ENCODE measurements at places on chromosomes 16 and 17.

- DNase-seq: peak; percentile 59
Observed at GRCh38 chr16:566475-567372, at the start of gene NHLRC4. TSS of gene NHLRC4 (plus strand) at chr16:567005. CDS start at chr16:568048, 1,043 bp downstream.

DNA sequence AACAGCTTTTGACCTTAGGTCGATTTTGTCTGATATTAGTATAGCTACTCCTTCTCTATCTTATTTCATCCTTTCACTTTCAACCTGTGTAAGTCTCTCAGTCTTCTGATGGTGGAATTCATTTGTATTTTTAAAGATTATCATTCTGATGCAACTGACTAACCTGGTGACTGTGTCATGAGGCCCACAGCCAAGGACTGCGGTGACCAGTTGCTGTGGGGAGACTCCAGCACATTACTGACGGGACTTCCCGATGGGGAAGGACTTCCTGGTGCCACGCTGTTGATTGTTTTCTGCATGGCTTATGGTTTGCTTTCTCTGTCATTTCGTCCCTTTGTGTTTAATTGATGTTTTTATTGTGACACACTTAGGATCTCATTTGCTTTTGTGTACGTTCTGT, 34.2 kb downstream of the RMI2 start:
- no peak for DNase-seq

DNA sequence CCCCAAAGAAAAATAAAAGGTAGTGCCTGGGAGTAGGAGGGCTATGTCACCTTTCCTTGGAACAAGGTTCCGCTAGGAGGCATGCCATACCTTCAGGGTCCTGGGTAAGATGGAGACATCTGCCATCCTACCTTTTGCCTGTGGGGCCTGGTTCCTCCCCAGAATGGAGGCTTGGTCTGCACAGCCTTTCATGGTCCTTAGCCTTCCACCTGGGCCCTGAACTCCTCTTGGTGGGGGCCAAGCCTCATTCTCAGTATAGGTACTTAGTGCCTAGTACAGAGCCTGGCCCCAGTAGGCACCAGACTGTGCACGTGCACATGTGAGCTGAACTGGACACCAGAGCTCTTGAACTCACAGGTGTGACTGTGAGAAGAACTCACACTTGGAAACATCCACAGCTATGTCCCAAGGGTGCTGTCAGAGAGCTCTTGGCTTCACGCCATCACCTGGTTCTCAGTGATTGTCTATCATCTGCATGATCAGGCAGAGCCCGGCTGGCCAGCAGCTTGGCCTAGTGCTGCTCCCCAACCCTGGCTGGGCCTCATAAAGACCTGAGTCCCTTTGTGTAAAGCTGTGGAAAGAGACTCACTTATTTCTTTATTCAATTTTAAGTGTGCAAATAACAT, 143.2 kb downstream of the SOCS1 start:
- no peak for DNase-seq

- DNase-seq: no peak
Observed at GRCh38 chr17:41863074-41863848, 2.0 kb downstream of the KLHL11 start.

- DNase-seq: no peak
Observed at GRCh38 chr16:76670125-76670857, 393.1 kb downstream of the CNTNAP4 start.

DNA sequence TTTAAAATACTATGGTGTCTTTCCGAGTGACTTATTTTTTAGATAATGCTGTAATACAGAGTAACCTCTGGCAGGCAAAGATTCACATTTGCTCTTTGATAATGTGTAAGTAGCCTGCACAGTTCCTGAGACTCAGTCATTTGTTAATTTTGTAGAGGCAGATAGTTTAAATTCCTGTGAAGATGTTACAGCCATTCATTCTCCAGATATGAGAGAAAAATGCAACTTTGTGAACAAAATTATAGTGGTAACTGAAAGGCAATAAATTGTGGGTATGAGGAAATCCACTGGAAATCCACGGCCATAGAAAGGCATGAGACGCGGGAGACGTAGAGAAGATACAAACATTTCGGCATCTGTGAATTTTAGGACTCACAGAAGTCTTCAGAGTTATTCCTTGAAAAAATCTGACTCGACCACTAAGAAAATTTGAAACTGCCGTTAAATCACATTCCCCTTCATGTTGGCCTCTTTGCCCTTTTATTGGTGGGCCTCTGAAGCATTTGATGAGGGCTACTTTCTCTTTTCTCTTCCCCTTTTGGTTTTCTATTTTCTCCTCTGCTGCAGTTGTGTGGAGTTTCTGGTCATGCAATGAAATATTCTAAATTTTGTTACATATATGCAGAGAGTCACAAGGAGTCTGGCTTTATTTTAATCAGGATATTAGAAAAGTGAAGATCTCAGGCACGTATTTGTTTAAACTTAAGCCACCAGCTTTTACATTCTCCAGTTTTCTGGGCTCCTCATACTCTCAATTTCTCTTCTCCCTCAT, 18.8 kb downstream of the HS3ST3A1 start:
- no peak for DNase-seq

- no peak for DNase-seq
Observed at GRCh38 chr16:84948851-84949610, 62.3 kb downstream of the ZDHHC7 start.

GRCh38 chr16:10780628-10781027, 37.0 kb downstream of the NUBP1 start:
- DNase-seq: no peak

DNA sequence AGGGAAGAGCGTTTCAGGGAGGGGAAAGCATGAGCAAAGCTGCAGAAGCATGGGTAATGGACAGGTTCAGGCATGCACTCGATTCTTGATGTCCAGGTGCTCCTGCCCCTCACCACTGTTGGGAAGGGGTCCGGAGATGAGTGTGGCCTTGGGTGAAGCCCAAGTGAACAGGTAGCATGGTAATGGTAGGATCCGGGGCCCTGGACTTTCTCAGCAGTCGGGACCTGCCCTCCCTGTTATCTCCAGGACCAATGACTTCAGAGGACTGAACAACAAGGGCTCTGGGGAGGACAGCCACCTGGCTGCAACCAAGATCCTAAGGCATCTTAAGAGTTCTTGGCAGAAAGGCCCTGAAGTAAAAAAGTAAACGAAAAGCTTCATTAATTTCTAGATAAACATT, 306.8 kb downstream of the CPPED1 start:
- no peak for DNase-seq

- DNase-seq: no peak
Observed at GRCh38 chr16:23957287-23957686, 121.5 kb downstream of the PRKCB start.

GRCh38 chr16:87741700-87742415, 23.9 kb downstream of the KLHDC4 start:
- no peak for DNase-seq

GRCh38 chr17:73022694-73023093, 69.8 kb downstream of the SLC39A11 start:
- no peak for DNase-seq

DNA sequence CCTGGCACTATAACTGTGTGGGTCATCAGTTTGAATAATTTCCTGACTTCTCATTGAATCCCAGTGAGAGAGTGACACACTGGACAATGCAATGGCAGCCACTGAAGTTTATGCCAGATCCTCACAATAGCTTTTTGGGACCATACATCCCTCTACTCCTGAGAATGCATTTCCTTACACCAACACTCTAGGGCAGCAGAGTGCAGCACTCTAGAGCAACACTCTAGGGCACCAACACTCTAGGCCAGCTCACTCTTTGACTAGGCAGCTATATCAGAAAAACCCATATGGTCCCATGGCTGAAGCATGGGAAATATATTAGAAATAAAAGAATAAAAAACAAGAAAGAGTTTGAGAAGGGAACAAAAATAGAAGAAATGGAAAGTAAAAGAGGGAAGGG, 309.2 kb downstream of the MAP2K6 start:
- no peak for DNase-seq

GRCh38 chr16:72050769-72051464, 3.4 kb upstream of the HP start:
- no peak for DNase-seq

DNA sequence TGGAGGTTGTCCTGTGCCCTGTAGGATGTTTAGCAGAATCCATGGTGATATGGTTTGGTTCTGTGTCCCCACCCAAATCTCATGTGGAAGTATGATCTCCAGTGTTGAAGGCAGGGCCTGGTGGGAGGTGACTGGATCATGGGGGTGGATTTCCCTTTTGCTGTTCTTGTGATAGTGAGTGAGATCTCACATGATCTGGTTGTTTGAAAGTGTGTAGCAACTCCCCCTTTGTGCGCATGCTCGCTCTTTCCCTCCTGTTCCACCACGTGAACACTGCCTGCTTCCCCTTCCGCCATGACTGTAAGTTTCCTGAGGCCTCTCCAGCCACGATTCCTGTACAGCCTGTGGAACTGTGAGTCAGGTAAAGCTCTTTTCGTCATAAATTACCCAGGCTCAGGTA, 61.9 kb downstream of the ARHGAP17 start:
- DNase-seq: no peak

- no peak for DNase-seq
Observed at GRCh38 chr17:74860229-74860871, 665 bp upstream of the GRIN2C start.

- DNase-seq: no peak
Observed at GRCh38 chr17:10761281-10761680, 31.5 kb upstream of the TMEM220 start.
